ENCODE measurements at places on chromosomes 5 and 9.

- DNase-seq, result no peak
Observed at GRCh38 chr9:22049411-22049810, 40.3 kb upstream of the CDKN2B start.

- DNase-seq, result no peak
Observed at GRCh38 chr5:180665682-180666404, 16.4 kb upstream of the FLT4 start.

- DNase-seq, result no peak
Observed at GRCh38 chr5:89435347-89435746, 552.4 kb upstream of the MEF2C start.

GRCh38 chr5:35438786-35439185 lies 178.9 kb upstream of the SPEF2 start:
- no peak for DNase-seq

- DNase-seq, result no peak
Observed at GRCh38 chr5:109987970-109988369, 298.2 kb downstream of the MAN2A1 start.

- no peak for DNase-seq
Observed at GRCh38 chr5:124708086-124708485, 38.4 kb downstream of the ZNF608 start.

- no peak for DNase-seq
Observed at GRCh38 chr5:56873056-56873455, 36.3 kb upstream of the SETD9 start.

DNA sequence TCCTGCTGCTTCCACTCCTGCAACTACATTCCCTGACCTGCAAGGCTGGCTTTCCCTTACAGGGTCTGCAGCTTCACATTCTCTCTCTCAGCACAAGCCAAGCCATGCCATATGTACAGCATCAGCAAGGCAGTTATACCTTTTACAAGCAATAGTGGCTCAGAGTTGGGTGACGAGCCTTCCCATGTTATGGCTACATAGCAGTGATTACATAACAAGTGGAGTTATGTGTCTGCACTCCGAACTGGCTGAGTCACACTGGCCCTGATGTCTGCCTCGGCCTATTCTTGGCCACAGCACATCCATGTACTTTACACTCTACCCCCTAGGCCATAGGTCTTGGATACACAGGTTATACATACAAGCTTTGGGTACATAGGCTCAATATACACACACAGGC lies 52.0 kb upstream of the SNCAIP start:
- DNase-seq, result no peak

- DNase-seq, result peak; percentile 65
Observed at GRCh38 chr5:1103505-1104326, 8.1 kb downstream of the SLC12A7 start.

DNA sequence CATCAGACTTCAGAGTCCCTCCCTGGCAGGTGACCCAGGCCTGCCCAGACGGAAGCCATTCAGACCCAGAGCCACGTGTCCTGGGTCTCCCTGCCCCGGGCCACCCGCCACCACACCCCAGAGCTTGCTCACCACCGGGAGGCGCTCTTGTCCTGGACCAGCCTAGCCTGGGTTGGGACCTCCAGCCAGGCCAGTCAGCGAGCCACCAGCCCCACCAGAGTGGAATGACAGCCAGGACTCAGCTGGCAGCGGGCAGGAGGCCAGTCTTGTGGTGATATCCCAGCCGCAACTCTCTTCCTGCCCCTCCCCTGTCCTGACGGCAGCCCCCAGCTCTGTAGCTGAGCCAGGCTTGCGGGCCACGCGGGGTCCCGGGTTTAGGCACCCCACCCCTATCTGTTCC lies 1.7 kb upstream of the PTGDS start:
- peak; percentile 14 for DNase-seq

DNA sequence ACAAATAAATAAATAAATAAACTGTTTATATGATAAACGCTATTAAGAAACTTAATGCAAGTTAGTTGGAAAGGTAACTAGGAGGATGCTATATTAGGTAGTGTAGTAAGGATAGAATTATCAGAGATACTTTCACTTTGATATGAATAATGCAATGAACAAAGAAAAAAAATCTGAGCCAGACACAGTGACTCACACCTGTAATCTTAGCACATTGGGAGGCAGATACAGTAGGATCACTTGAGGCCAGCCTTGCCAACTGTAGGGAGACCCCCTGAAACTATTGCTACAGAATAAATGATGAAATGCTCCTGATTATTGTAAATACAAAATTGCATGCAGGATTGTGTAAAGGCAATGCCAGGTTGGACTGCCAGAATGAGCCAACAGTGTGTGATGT lies 109.2 kb downstream of the ANXA2R start:
- no peak for DNase-seq

DNA sequence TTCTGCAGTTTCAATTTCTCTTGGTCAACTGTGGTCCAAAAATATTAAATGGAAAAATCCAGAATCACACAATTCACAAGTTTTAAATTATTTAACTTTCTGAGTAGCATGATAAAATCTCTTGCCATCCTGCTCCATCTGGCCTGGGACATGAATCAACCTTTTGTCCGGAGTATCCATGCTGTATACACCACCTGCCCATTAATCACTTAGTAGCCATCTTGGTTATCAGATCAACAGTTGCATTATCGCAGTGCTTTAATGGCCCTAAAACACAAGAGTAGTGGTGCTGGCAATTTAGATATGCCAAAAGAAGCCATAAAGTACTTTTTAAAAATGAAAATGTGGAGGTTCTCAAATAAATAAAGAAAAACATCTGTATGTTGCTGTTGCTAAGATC lies 25.3 kb downstream of the EFCAB9 start:
- DNase-seq, result no peak

GRCh38 chr5:116573279-116573701 lies 1.3 kb downstream of the SEMA6A start:
- DNase-seq, result no peak

DNA sequence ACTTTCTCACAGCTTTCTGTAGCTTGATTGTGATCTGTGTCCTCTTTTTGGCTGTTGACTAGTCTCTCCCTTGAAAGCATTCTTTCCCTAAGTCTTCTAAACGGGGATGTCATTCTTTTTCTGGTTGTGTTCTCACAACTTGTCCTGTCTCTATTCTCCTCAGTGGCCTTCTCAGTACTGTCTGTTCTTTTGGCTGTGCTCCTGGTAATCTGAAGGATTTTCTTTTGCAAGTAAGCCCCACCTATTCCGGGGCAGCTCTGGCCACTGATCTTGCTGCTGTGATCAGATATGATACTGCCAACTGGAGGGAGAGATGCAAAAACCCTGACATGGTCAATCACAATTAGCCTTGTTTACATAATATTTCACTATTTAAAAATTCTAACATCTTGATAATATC lies 172.2 kb downstream of the CDC42SE2 start:
- DNase-seq, result no peak

- DNase-seq, result no peak
Observed at GRCh38 chr5:64963278-64963677, 194.5 kb downstream of the CWC27 start.

DNA sequence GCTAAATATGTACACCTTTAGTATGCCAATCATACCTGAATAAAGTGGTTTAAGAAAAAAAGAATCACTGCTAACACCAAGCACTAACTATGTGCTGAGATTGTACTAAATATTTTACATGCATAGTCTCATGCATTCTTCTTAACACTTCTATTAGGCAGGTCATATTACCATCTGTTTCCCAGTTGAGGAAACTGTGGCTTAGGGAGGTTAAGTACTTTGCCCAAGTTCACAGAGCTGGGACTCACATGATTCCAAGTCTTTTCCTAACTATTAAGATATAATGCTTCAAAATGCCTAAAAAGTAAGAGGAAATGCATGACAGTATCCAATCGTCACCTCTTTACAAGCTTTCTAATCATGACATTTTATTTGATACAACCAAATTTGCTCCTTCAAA lies 69.2 kb upstream of the PLPP6 start:
- no peak for DNase-seq

- no peak for DNase-seq
Observed at GRCh38 chr5:134136221-134136631, 21.7 kb downstream of the TCF7 start.

GRCh38 chr5:157468293-157468965 lies 8.4 kb downstream of the NIPAL4 start:
- no peak for DNase-seq

- peak; percentile 64 for DNase-seq
Observed at GRCh38 chr5:138953387-138954256, 78.5 kb upstream of the LRRTM2 start.

DNA sequence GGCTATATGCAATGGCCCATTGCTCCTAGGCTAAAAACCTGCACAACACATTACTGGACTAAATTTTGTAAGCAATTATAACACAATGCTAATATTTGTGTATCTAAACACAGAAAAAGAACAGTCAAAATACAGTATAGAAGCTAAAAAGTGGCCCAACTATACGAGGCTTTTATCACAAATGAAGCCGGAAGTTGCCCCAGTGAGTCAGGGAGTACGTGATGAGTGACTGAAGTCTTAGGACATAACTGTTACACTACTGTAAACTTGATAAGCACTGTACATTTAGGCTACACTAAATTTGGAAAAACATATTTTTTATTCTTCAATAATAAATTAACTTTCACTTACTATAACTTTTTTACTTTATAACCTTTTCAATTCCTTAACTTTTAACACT lies 105.2 kb upstream of the PRR16 start:
- no peak for DNase-seq

GRCh38 chr5:119651486-119651885 lies 22.1 kb downstream of the FAM170A start:
- no peak for DNase-seq

GRCh38 chr5:33840927-33841547 lies 50.8 kb downstream of the ADAMTS12 start:
- no peak for DNase-seq

DNA sequence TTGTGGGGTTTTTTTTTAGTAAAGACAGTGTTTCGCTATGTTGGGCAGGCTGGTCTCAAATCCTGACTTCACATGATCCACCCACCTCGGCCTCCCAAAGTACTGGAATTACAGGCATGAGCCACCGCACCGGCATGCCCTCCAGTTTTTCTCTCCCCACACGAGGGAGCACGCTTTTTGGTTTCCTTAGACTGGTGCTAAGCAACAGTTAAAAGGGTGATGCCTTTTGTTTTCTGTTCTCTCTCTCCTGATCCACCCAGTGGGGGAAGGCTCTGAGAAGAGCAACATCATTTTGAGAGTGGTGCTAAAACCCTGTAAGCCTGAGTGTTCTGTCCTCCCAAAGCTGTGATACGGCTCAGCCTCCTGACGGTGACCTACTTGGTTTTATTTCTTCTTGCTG lies 146.6 kb downstream of the MAN2A1 start:
- DNase-seq, result no peak

GRCh38 chr5:112192072-112192471 lies 227.0 kb downstream of the EPB41L4A start:
- DNase-seq, result no peak

DNA sequence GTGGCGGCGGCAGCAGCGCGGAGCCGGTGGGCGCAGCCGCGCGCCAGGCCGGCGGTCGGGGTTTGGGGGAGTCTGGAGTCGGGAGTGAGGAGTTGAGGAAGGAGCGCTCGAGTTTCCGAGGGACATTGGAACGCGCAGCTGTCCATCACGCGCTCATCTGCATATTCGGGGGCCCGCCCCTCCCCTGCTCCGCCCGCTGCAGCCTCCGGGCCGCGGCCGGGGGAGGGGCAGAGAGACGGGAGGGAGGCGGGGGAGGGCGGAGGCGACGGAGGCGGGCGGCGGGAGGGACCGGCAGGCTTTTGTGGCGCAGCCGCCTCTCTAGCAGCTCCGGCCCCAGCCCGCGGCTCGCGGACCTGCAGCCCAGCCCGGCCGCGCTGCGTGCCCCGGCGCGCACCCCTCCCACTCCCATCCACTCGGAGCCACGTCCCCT lies at the start of gene IRX2:
Gene IRX2 (minus strand): TSS at position 86 of the 430 bp plus-strand sequence. CDS start 264 bp downstream, outside the sequence.
- no peak for DNase-seq

- DNase-seq, result no peak
Observed at GRCh38 chr5:173736374-173736773, 119.9 kb upstream of the BOD1 start.

GRCh38 chr5:143870871-143871632 lies 59.1 kb downstream of the HMHB1 start:
- no peak for DNase-seq

DNA sequence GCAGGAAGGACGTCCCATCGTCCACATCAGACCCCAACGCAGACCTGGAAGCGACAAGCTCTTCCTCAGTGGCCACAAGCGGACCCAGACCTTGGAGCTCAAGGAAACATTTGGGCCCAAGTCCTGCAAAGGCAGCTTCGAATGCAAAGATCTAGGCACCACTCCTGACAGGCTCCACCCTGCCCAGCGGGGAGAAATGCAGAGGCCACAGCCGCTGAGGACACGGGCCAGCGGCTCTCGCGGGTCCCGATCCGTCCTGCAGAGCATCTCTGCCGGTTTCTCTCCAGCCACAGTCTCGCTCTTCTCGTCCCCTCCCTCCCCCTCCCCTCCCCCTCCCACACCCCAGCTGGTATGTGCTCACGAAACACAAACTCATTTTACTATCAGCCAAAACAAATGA lies 4.9 kb downstream of the SOHLH1 start:
- no peak for DNase-seq

DNA sequence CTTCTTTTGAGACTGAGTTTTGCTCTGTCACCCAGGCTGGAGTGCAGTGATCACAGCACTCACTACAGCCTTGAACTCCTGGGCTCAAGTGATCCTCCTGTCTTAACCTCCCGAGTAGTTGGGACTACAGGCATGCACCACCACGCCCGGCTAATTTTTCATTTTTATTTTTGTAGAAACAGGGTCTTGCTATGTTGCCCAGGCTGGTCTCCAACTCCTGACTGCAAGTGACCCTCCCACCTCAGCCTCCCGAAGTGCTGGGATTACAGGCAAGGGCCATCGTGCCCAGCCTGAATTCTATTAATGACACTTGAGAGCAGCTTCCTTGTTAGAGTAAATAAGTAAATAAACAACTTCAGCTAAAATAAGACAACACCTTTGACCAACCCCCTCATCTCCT lies 12.3 kb downstream of the ROR2 start:
- no peak for DNase-seq

- DNase-seq, result no peak
Observed at GRCh38 chr5:157066080-157066479, 7.2 kb upstream of the HAVCR1 start.

Measured in hematopoietic multipotent progenitor cell treated with erythropoietin and hydrocortisone succinate and interleukin-3 and kit ligand, for 15 days (in vitro differentiated cells).